ENCODE measurements at places on chromosomes 2 and 18.
A peak's percentile ranks its signal among the peaks of the same experiment; 100 is the strongest.

- peaks cover 4% of the 10 kb centered on the region for H3K4me1 ChIP-seq
- H3K36me3 ChIP-seq = no peaks in the 10 kb centered on the region
- no peak overlapping the region for H3K27ac ChIP-seq
- H3K27me3 ChIP-seq = no peaks in the 10 kb centered on the region
Observed at GRCh38 chr2:101478181-101479001, 3.5 kb upstream of the RFX8 start.

DNA sequence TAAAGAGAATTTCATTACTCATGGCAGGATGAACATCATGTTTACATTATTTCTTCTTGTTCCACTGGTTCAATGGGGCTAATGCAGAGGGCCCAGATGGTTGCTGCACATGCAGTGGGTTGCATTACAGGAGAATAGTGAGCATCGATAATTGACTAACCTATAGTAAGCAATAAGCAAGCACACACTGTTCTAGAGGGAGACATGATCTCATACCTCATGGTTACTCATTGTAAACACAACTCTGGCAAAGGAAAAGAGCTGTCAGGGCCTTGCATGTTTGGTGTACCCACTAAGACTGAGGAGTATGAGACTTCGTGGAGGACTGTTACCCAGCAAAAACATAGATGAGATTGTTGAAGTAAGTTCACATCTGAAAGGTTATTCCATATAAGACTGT lies 885.6 kb upstream of the VRK2 start:
- H3K4me3 ChIP-seq = no peak overlapping the region
- no peaks in the 10 kb centered on the region for H3K36me3 ChIP-seq
- H3K27ac ChIP-seq = no peak overlapping the region
- no peaks in the 10 kb centered on the region for H3K27me3 ChIP-seq

- no peak for DNase-seq
- no peak overlapping the region for H3K4me3 ChIP-seq
- H3K4me1 ChIP-seq = peaks cover 13% of the 10 kb centered on the region
- no peaks in the 10 kb centered on the region for H3K36me3 ChIP-seq
- no peaks in the 10 kb centered on the region for H3K27me3 ChIP-seq
Observed at GRCh38 chr18:60508108-60508507, 135.5 kb upstream of the MC4R start.

DNA sequence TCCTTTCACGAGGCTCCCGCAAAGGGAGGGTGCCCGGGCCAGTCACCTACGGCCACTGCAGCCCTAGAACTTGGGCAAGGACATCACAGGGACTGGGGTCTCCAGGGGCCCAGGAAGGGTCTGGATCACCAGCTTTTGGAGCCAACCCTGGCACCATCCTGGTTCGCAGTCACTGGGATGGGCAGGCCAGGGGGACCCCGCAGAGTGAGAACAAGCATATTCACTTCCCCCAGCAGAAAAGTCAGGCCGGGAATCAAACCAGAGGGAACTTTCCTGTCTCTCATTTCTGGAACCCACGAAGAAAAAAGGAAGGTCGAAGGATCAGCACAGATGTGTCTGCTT lies 15.4 kb downstream of the SMAD7 start:
- H3K27ac ChIP-seq = peak overlapping the region; percentile 82
- peaks cover 78% of the 10 kb centered on the region for H3K4me1 ChIP-seq
- H3K4me3 ChIP-seq = no peak overlapping the region
- H3K27me3 ChIP-seq = no peaks in the 10 kb centered on the region
- DNase-seq = no peak
- peaks cover 7% of the 10 kb centered on the region for H3K36me3 ChIP-seq

DNA sequence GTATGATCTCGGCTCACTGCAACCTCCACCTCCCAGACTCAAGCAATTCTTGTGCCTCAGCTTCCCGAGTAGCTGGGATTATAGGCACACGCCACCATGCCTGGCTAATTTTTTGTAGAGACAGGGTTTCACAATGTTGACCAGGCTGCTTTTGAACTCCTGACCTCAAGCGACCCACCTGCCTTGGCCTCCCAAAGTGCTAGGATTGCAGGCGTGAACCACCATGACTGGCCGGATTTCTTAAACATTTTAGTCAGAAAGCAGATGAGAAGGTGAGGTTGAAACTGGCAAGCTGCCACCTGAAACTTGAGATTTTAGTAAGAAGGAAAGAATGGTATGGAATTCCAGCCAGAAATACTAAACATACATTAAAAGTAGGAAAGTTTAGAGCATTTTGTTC lies 31.9 kb downstream of the KLHL23 start:
- H3K4me3 ChIP-seq = no peak overlapping the region
- DNase-seq = no peak
- H3K27me3 ChIP-seq = no peaks in the 10 kb centered on the region
- H3K36me3 ChIP-seq = no peaks in the 10 kb centered on the region

- H3K27ac ChIP-seq = no peak overlapping the region
- no peak overlapping the region for H3K4me3 ChIP-seq
- no peaks in the 10 kb centered on the region for H3K36me3 ChIP-seq
- H3K4me1 ChIP-seq = no peaks in the 10 kb centered on the region
- DNase-seq = no peak
Observed at GRCh38 chr2:142222715-142223114, 91.9 kb upstream of the LRP1B start.

All from lung (tissue), 17 donors.